CD8-positive, alpha-beta T cell (primary cell): ENCODE measurements at places on chromosomes 7 and 10. TPM values are rescaled to one million over a fixed set of nuclear protein-coding genes. Genes with fewer than 3 reads are reported as not detected.

The TAS2R5 gene
- total RNA-seq = 0.27 TPM

- DNase-seq = no peak
Observed at GRCh38 chr7:117837841-117838240, 35.4 kb downstream of the CTTNBP2 start.

DNA sequence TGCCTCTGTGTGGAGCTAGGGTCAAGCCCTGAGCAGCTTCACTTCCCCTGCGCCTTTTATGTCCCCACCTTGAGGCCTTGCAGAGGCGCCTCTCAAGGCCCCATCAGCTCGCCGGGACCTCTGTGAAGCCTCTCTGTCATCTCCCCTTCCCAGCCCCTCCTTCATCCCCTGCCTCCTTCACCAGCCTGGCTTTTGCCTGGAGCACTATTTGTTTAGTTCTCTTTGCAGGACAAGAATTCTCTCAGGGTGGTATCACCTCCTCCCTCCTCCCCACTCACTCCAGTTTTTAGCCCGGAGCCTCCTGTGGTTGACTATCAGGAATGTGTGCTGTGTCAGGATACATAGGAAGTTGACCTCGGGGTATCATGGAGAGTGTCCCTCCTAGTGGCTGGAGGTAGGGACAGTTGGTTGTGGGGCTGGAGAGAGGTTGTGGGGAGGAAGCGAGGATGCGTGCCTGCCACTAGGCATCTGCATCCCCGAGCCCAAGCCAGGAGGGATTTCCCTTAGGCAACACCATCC lies 89.8 kb upstream of the ANLN start:
- DNase-seq = no peak

DNA sequence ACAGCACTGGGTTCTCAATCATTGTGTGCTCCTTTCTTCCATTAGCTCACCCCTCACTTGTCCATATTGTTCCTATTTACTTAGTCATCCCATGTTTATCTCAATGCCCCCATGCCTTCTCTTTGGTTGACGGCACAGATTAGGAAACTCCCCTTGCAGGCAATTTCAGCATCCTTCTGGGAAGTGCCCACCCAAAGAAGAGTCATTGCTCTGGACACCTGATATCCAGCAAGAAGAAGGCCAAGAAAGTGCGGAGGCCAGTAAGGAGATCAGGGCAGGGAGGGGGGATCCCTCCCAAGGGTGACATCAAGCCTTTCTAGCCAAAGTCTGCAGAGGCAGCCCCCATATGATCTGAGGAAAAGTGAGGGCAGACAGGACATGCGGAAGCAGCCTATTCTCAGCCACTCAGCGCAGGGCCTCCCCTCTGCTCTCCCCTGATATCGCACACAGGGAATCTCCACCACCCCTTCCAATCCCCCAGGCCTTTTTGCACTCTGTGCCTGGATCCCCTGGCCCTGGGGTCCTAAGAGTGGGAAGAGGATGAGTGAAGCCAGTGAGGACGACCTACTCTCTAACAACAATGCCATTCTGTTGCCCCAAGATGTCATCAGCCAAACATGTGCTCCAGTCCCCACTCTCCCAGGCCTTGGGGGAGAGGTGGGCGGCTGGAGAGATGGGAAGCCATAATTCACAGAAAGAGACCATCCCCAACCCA lies 1.8 kb downstream of the TRPV6 start:
- DNase-seq = no peak

- DNase-seq = no peak
Observed at GRCh38 chr7:112056409-112056808, 149.8 kb downstream of the DOCK4 start.

DNA sequence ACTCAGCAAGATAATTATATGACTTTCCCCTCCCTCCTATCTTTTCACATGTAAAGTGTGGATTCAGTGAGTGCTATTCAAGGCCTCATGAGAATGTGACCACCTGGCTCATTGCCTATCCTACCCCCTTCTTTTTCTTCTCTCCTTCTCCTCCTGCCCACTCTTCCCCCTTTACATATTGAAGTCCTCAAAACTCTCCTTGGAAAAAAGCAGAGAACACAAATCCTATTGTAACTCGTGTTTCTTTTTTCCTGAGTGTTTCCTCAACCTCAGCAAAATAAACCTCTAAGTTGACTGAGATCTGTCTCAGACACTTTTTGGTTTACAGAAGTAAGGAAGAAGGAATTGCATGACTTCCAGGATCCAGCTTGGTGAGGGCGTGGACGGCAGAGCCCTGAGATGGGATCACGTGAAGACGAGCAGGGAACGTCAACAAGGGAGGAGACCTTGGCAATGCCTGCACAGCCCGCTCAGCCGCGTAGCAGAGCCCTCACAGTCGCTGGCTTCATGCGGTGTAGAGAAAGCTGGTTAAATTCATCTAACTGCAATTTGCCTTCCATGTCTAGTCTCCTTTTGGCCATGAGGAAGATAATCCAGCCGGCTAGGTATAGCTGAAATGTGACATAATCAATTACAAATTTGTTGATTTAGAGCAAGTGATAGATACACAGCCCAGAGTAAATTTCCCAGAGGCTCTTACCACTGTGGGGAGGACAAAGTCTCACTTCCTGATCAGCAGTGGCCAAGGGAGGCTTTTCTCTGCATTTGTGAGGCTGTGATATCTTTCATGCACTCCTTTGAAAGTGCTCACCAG lies 75.7 kb downstream of the LYZL2 start:
- no peak for DNase-seq

GRCh38 chr7:6020371-6021286 lies 10.5 kb upstream of the ANKRD61 start:
- no peak for DNase-seq

The EVX1 gene
- 0.24 TPM for total RNA-seq

The CREB5 gene
- total RNA-seq = not detected

DNA sequence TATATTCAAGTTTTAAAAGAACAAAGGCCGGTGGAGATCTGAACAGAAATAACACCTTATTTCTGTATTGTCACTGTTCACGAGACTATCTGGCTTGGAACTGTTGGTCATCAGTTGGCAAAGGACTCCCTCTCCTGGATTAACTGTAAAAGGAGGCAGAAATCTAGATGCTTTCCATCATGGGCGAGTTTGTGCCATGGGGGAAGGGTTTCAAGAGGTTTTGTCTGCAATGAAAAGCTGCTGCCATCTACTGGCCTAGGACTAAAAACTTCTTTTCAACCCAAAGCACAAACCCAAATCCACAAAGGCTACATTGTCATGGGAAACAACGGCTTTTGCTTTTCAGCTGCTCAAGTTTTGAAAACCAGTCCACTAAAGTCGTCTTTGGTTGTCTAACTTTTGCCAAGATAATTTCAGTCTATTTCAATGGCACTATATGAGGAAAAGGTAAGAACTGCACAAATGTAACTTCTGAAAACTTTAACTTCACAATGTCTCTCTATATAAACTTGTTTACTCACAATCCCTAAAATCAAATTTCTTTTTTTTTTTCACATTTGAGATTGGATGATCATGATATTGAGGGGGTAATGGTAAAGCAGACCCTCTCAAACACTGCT lies 196.8 kb downstream of the SKAP2 start:
- DNase-seq = peak; percentile 82

The MYL10 gene
- total RNA-seq = not detected

DNA sequence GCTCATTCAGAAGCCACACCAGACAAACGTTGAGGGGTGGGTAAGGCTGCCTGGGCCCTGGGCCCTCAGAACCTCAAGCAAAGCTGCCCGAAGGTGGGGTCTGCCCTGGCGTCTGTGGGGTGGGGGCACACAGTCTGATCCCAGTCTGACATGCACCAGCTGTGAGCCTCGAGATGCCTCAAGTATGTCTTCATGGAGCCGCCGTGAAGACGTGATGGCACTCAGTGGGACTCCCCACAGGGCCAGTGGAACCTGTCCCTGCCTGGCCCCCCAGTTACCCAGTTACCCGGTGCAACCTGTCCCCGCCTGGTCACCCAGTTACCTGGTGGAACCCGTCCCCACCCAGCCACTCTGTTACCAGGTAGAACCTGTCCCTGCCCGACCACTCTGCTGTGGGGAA lies 351.2 kb downstream of the PTPRN2 start:
- DNase-seq = no peak

The TAS2R4 gene
- 0.22 TPM for total RNA-seq

DNA sequence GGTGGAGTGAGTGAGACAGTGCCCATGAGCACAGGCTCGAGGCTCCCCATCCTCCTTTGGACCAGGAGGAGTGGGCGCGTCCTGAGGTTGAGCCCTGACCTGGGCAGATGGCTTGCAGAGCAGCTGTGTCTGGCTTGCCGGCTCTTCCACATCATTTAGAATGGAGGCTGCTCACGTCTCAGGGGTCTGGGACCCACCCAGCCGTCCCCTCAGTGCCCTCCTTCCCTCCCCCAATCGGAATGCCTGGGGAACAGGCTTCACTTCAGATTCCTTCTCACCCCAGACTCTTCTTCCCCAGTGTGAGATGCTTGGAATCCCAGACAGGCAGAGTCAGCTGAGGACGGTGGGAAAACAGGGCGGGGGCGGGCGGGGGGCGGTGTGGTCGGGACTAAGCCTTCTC lies 968.6 kb upstream of the ZNF722 start:
- no peak for DNase-seq

The CCDC3 gene
- total RNA-seq = not detected

The DRGX gene
- total RNA-seq = not detected

DNA sequence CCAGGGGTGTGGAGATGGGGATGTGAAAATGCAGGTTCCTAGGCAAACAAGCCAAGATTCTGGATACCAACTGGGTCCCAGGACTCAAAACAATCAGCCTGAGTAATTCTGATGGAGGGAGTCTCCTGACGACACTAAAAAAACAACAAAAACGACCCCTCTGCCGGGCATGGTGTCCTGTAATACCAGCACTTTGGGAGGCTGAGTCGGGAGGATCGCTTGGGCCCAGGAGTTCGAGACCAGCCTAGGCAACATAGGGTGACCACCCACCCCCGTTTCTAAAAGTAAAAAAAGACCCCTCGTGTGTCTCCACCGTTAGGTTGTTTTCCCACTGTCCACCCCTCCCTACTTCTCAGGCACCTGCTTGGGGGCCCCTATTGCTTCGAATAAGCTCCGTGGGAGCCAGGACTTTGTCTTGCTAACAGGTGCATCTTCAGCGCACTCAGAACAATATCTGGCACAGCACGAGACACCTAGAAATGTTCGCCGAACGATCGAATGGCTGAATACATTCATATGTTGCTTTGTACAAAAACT lies 743 bp upstream of the NRF1 start:
- no peak for DNase-seq

The AGMO gene
- not detected for total RNA-seq

GRCh38 chr10:34305189-34305588 lies 509.9 kb downstream of the PARD3 start:
- no peak for DNase-seq

DNA sequence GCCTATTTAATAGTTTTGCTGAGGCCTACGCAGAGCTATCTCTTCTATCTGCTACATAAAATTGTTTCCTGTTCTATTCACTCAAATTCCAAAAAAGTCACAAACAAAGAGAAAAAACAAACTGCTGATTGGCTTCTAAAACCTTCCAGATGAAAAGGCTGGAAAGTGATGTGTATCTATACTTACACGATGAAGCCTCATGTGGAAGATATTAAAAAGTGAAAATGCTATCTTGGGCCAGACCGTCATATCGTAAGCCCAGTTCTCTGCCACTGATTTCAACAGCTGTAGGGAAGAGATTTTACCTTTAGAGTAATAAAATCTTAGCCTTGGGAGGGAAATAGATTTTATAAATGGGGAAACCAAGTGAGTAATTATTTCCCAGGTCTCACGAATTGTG lies 394.8 kb downstream of the KIF20B start:
- DNase-seq = no peak

GRCh38 chr10:53930648-53931047 lies 870.4 kb downstream of the PCDH15 start:
- no peak for DNase-seq

DNA sequence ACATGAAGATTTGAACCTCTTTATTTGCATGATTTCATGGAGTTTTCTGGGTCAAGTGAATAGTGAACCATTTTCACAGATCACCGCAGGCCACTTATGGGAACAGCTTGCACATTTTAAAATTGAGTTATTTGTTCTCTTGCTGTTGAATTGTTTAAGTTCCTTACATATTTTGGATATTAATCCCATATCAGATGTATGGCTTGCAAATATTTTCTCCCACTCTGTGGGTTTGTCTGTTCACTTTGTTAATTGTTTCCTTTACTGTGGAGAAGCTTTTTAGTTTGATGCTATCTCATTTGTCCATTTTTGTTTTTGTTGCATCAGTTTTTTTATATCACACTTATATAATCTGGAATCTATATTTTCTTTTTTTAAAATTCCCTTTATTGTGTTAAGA lies 14.1 kb upstream of the ZC3HAV1L start:
- DNase-seq = no peak

- no peak for DNase-seq
Observed at GRCh38 chr7:134727711-134728110, 51.7 kb upstream of the CALD1 start.

DNA sequence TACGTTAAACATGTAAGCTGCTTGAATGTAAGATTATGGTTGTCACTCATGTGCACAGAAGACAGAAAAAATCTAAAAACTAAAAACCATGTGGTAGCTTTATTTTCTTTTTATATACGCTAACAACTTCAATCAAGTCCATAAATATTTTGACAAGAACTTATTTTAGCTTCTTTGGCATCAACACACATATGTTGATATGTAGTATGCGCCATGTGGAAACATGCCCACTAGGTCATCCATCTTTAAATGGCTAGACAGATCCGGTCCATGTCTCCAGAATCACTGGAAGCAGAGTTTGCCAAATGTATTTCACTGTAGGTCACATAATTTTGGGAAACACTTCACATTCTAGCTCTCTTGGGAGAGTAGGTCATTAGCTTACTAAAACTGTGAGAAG lies 261.5 kb upstream of the IMMP2L start:
- DNase-seq = no peak

The HMX2 gene
- total RNA-seq = not detected

GRCh38 chr7:100585511-100586265 lies at the start of gene LRCH4:
Gene LRCH4 (minus strand): TSS chr7:100586129. CDS start chr7:100586100, 29 bp downstream.
- DNase-seq = peak; percentile 72

GRCh38 chr7:77985974-77986339 lies 187.4 kb downstream of the PHTF2 start:
- no peak for DNase-seq

GRCh38 chr7:1767524-1767923 lies 97.4 kb downstream of the ELFN1 start:
- no peak for DNase-seq
